ENCODE measurements at places on chromosomes 16 and 17.
A peak's percentile ranks its signal among the peaks of the same experiment; 100 is the strongest.

DNA sequence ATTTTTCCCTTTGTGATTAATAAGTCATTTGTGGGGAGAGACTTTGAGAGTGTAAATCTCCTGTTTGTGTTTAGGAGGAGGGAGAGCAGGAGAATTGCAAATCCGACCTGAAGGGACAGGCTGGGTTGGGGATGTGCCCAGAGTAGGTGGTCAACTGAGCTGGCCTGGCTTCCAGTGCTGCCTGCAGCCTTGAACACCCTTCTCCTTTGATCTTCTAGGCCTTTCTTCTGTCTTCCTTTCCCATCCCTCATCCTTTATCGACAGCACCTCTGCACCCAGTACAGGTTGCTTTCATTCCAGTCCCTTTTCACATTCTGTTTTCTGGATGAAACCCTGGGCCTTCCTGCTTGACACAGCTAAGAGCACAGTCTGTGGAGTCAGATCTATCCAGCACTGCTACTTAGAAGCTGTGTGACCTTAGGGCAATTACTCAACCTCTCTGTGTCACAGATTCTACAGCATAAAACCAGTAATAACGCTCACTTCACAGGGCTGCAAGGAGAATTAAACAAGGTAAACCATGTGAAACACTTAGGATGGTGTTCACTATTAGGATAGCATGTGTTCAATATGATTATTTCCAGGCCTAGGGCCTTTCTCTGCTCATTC lies 1.0 kb upstream of the CSNK2A2 start:
- DNase-seq = no peak

- DNase-seq = no peak
Observed at GRCh38 chr16:57752581-57753447, 17.2 kb downstream of the KATNB1 start.

- DNase-seq = no peak
Observed at GRCh38 chr17:47251421-47251940, 2.1 kb upstream of the ITGB3 start.

GRCh38 chr16:35532576-35532975 lies 2073.2 kb downstream of the TP53TG3F start:
- DNase-seq = no peak

DNA sequence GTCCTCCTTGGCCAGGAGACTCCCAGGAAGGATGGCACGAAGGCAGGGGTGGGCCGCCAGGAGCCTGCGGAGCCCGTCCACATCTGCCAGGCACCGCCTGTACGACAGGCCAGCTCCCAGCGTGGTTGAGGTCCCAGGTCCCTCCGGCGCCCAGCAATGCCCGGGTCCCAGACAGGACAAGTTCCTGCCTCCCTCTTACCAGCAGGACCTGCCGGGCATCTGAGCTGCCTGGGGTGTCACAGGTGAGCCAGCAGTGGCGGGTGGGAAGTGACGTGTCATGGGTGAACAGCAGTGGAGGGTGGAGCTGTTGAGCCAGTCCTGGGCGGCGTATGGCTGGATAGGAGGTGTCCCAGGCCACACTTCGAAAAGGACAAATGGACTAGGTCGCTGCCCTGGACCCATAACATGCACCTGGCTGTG lies 15.7 kb upstream of the BAHCC1 start:
- DNase-seq = no peak

DNA sequence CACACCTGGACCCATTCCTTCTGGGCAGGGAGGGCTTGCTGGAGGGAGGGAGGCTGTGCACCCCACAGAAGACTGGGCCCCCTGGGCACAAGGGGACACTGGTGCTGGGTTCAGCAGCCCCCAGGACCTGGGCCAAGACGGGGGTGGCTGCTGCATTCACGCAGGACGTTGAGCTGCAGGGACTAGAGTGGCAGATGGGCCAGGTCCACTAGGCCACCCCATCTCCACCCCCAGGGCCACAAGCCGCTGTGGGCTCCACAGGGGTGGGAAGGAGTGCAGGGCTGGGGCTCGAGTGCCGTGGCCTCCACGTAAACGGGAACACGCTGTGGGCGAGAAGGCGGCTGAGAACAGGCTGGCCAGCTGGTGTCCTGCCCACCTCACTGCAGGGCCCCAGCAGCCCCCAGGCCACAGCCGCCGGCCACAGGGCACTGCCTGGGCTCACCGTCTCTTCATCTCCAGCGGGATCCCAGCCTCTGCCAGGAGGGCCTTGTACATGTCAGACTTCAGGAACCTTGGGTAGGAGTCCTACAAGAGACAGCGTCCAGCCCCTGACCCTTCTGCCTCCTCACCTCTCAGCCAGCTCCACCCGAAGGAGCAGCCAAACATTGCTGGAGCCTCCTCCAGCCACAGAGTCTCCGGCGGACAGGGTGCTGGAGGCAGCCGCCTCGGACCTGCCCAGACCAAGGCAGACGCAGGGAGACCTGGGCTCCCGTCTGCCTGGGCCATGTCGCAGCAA lies 6.5 kb downstream of the RGS11 start:
- DNase-seq = no peak

- no peak for DNase-seq
Observed at GRCh38 chr16:13108126-13108525, 206.7 kb downstream of the SHISA9 start.

DNA sequence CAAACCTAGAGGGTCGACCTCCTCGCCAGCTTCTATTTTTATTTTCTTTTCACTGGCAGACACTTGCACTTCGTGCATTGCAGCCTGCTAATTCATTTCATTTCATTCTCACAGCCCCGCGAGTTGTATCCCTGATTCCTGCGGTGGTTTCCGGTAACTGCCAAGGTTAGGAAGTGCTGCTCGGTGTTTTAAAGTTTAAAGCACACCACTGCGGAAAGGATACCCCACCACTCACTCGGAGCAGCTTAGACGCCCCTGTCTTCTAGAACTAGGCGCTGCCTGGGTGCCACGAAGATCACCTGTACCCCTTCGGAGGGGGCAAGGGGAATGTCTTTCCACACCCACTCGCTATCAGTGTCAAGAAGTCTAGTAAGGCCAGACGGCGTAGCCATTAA lies 509 bp downstream of the CNEP1R1 start:
- DNase-seq = peak; percentile 39

DNA sequence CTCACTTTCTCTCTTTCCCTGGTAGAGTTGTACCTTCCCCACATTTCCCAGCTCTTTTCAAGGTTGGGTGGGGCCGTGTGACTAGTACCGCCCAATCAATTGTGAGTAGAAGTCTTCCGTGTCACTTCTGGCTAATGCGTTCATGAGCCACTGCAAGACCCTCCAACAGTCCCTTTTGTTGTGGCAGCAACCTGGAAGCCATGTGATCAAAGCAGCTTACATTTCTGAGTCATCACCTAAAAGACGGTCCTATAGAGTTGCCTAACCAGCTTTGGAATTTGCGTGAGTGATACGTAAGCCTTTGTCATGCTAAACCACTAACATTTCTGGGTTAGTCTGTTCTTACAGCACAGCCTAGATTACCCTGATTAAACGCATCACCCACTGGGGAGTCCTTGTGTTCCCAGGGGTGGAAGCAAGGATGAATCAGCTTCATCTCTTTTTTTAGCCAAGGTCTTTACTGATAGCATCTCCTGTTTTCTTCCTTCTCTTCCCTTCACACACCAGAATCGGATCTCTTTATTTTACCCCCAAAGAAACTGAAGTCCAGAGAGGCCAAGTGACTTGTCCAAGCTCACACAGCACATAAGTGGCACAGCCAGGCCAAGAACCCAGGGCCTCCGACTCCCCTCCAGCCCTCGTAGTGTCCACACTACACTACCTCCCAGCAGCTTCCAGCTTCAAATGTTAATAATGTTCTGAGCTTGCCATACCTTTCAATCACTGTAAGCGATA lies 366.3 kb upstream of the XYLT1 start:
- peak; percentile 94 for DNase-seq

DNA sequence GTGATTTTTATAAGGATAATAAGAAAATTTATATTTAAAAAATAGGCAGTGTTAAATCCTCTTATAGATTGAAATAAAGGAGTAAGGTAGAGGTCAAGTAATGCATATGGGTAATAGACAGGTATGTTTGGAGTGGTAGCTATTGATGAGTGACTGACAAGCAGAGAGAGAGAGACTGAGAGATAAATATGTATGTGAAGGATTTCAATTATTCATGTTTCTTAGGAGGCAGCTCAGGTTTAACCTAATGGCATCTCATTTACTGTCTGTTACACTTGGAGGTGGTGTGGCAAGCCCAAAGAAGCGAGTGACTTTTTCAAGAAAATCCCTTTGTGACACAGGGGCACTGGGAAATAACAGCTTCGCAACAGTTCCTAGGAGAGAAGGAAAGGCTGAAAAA lies 120.2 kb downstream of the KIF2B start:
- no peak for DNase-seq

DNA sequence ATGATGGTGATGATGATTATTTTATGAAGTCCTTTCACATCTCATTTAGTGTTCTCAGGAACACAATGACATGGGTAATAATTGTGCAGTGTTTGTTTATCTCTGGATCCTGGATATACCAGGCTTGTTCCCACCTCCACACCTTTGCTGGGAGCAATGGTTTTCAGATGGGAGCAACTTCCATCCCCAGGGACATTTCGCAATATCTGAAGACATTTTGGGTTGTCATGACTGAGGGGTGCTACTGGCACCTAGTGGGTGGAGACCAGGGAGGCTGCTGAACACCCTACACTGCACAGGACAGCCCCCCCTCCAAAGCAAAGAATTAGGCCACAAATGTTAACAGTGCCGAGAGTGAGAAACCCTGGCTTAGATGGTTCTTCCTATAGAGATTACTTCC lies 13.5 kb upstream of the SALL1 start:
- no peak for DNase-seq

DNA sequence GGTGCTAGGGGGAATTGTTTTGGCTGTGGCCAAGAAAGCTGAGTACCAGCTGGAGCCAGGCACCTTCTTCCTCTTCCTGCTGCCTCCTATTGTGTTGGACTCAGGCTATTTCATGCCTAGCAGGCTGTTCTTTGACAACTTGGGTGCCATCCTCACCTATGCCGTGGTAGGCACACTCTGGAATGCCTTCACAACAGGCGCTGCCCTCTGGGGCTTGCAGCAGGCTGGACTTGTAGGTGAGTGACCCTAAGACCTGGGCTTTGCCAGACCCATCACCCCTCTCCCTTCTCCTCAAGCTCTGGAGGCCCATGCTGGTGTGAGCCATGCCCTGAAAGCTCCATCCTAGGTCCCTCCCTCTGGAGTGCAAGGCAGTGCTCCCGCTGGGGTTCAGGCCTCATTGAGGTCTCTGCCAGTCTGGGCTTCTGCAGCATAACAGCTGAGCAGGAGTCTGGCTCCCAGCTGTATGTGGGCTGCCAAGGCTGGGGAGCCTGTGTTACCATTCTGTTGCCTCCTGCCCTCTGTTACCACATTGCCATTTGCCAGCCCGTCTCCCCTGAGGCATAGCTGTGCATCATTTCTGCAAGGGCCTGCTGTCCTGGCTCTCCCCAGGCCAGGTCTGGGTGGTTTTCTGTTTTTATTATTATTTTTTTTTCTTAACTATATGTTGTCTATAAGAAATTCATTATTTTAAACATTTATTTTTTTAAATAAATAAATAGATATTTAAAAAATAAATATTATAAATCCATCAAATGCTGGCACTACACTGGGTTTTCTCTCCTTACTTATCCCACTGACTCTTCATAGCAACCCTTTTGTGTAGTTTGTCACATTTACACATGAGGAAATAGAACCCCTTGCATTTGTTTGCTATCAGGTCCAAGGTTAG lies 4.1 kb downstream of the SLC9A5 start:
- no peak for DNase-seq

DNA sequence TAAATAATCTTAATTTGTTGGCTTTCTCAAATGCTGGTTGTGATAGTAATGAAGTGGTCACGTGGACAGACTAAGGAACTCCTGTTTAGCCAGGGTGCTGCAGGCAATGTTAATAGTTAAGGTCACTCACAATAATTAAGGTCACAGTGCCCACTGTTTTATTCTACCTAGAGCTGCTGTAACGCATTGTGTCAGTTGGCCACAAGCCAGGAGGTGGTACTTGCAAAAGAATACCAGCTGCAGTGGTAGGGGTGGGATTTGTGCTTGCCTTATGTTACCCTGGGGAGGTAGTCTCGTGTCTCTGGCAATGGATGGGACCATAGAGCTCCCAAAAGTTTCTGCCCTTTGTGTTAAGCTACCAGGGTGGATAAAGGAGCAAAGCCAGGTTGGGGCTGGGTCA lies 969.1 kb upstream of the CDH8 start:
- DNase-seq = no peak

All from ELR (cell line).